ENCODE measurements at places on chromosomes 13 and 19.

DNA sequence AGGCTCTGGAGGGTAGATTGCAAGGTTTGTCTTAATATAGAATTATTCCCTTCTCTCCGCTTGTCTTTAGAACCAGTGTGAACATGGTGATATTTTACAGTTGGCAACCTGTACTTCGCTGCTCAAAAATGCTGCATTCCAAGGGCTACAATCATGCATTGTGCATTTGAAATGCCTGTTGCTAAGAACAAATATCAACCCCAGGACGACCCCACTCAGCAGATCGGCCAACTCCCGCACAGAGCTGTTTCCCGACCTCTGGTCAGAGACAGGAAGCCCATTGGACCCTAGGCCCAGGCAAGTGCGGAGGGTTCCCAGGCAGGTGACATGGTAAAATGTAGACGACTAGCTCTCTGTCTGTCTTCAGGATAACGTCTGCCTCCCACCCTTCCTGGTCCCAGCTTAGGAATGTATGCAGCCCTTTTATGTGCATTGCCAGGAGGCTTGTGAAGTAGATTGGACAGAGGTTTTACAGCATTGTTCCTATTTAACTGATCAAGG is 263.5 kb downstream of the FOXO1 start:
- DNase-seq: no peak

DNA sequence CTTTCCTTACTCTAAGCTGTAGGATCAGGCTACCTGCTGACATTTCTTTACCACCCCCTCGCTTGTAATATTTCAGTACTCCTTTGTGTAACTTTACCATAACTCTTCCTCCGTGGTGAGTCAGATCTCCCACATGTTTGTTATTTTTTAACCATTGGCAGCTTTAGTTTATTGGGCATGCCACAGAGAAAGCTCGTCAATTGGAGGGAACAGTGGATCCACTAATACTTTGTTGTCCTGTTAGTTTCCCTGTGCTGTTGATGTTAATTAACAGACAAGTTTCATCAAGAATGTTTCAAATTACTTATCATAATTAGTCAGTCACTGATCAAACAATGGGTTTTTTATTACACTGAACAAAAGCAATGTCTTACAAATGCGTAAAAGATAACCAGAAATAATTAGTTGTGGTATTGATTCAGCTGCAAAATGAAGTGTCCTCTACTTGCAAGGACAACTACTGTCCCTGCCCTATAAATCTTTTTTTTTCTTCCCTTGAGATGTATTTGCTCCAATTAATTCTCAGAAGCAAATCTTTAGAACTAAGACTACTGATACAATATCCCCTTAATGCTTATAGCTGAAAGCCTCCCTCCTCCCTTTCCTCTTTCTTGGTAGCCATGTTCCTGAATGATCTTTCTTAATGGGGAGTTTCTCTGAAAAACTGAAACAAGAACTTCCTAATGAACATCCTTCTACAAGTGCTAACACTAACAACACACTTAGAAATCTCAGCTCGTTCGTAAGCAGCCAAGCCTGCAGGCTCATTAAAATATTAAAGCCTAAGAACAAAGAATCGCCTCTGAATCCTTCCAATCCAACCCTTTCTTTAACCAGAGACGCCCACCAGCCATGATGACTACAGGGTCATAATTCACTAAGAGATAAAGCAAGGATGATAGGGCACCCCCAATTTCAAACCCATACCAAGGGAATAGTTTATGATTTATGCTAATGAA is 22.2 kb downstream of the EFNB2 start:
- DNase-seq: no peak

DNA sequence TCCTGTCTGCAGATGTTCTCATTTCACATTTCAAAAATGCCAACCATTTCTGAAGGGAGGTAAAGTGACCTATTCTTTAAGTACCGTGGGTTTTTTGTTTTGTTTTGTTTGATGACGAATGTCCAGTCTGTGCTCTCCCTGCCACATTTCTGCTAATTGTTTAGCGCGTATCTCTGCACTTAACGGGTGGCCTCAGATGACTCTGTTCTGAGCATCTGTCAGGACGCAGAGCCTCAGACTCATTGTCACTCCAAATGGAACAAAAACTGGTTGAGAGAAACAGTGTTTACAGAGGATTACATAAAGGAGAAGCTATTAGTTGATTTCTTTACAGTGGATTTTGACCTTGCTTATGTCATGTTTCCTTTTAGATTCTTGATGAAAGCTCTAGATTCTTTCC is 23.7 kb downstream of the TPP2 start:
- no peak for DNase-seq

DNA sequence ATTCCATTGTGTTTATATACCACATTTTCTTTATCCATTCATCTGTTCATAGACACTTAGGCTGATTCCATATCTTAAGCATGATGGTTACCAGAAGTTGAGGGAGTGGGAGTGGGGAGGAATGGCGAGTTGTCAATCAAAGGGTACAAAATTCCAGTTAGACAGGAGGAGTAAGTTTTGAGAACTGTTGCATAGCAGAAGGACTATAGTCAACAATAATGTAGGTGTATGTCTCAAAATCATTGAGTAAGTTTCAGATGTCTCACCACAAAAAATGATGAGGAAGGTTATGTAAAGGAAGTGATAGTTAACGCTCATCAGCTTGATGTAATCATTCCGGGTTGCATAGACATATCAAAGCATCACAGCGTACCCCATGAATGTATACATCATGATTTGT is 4.6 kb upstream of the UBL3 start:
- no peak for DNase-seq

GRCh38 chr19:55350620-55351315 is 3.8 kb downstream of the COX6B2 start:
- no peak for DNase-seq

GRCh38 chr19:48330012-48330681 is 4.8 kb downstream of the EMP3 start:
- DNase-seq: peak; percentile 81

GRCh38 chr19:28504139-28504538 is 708.8 kb downstream of the UQCRFS1 start:
- DNase-seq: no peak

- DNase-seq: no peak
Measured at GRCh38 chr13:22090106-22090505, 419.2 kb downstream of the FGF9 start.

GRCh38 chr19:18730885-18731513 is 47.5 kb downstream of the CRTC1 start:
- DNase-seq: no peak

GRCh38 chr19:28509079-28509895 is 703.7 kb downstream of the UQCRFS1 start:
- DNase-seq: no peak

DNA sequence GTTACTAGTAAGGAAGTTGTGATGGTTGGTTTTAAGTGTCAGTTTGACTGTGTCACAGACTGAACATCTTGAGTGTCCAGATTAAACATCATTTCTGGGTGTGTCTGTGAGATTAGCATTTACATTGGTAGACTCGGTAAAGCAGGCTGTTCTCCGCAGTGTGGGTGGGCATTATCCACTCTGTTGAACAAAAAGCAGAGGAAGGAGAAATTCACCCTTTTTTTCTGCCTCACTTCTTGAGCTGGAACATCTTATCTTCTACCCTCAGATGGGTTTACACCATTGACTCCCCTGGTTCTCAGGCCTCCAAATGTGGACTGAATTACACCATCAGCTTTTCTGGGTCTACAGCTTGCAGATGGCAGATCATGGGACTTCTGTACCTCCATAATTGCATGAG is 63.7 kb upstream of the ZDHHC20 start:
- no peak for DNase-seq

- DNase-seq: no peak
Measured at GRCh38 chr19:277581-278165, 13.5 kb downstream of the PLPP2 start.

- DNase-seq: no peak
Measured at GRCh38 chr19:17646441-17646840, 41.7 kb downstream of the UNC13A start.

GRCh38 chr13:95220611-95221010 is 80.6 kb downstream of the ABCC4 start:
- no peak for DNase-seq

GRCh38 chr13:72253754-72254153 is 386.8 kb upstream of the DACH1 start:
- no peak for DNase-seq

- DNase-seq: no peak
Measured at GRCh38 chr19:16041991-16042386, 34.3 kb upstream of the TPM4 start.

DNA sequence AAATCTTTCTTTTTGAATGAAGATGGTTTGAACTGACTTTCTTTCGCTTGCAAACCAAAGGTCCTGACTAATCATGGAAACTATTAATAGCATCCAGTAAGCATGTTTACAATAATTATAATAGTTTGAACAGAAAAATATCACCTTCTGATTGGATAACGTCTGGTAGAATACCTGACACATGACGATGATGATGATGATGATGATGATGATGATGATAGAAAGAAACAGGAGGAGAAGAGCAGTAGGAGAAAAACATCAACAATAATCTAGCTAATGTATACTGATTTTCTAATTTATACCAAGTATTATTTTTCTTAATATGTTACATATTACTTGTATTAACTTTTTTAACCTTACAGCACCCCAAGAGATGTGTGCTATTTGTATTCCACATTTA is 157.5 kb upstream of the SPRY2 start:
- DNase-seq: no peak

DNA sequence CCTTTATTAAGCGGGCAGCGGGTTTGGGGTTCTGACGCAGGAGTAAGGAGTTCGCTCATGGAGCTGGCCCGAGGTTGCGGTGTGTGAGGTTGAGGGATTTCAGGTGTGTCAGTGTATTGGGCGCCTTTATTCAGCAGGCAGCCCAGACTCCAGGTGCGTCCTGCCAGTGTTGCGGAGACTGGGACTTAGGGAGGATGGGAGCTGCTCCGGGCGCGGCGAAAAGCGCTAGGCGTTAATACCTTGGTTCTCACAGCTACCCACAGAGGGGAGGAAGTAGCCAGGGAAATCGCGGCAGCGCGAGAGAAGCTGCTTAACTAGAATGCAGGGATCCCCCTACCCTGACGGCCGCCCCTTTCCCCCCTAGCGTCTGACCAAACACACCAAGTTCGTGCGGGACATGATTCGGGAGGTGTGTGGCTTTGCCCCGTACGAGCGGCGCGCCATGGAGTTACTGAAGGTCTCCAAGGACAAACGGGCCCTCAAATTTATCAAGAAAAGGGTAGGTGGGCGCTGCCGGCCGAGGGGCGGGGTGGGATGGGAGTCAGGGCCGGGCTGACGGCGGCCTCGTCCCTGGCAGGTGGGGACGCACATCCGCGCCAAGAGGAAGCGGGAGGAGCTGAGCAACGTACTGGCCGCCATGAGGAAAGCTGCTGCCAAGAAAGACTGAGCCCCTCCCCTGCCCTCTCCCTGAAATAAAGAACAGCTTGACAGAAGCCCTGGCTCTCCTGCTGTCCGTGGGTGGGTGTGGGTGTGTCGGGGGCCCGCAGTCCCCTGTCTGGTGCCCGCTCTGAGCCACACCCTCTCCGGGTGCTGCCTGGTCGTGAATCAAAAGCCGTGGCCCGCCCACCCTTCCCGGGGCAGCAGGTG is 1.1 kb downstream of the RPL36 start:
- DNase-seq: peak; percentile 67

DNA sequence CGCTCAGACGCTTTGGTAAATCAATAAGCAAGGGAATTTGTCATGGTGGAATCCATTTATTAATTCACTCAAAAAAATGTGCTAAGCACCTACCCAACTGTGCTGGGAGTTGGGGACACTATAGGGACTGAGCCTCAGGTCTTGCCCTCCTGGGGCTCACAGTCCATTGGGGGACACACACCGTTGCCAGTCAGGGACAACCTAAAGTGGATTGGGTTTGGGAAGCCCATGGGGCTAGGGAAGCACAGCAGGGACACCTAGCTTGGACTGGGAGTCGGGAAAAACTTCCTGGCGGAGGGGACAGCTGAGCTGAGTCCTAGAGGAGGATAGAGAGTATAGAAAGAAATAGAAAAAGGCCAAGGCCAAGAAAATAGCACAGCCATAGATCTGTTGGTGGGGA is 8.5 kb downstream of the FOSB start:
- DNase-seq: no peak

- DNase-seq: peak; percentile 68
Measured at GRCh38 chr13:20475927-20476691, 49.5 kb downstream of the CRYL1 start.

- DNase-seq: no peak
Measured at GRCh38 chr19:44684892-44685863, 13.8 kb upstream of the CEACAM16 start.

- DNase-seq: no peak
Measured at GRCh38 chr13:21625366-21625765, 21.4 kb upstream of the MICU2 start.

- DNase-seq: peak; percentile 91
Measured at GRCh38 chr13:30408319-30409101, 13.8 kb upstream of the UBE2L5 start.

DNA sequence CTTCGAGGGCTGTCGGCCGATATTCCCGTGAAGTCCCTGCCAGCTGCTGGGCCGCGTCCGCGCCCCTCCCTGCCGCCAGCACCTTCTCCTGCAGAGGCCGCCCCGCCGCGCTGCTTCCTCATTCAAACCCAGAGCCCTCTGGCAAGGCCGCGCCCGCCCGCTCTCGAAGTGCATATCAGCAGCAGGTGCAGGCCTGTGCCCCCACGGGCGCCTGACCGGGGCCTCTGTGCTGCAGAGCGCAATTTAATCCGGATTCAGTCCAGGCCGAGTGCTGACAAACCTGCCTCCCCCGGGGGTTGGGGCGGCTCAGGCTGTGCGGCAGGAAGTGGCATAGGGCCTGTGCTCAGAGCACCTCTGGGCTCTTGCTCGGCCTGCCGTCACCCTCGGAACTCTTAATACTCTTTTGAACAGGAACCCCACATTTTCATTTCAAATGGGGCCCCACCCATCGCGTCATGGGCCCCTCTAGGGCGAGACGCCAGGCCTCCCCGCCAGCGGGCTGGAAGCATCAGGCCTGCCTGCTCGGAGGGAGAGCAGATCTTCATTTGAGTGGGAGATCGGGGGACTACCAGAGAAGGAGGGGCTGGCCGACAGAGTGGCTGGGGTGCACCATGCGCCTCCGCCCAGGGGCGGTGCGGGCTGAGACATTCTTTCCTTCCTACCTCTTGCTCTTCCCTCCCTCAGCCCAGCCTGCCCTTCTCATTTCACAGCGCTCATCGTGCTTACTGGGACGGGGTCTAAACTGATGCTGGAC is 125.7 kb downstream of the TNFRSF19 start:
- peak; percentile 45 for DNase-seq

DNA sequence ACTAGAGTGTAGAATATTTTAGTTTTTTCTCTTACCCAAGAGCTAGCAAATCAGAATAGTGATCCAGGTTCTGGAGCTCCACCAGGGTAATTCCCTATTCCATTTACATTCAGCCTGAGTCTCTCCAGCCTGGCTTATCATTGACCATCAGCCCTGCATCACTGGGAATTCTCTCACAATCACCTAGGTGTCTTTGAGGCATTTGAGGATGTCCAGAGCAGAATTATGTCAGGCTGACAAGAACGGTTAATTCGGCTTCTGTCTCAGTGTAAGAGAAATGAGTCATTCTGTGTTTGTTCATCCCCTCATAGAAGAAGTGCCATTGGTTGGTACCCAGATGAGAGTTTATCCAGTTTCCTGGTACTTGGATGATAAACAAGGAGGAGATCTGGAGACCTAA is 180.5 kb downstream of the ZNF737 start:
- DNase-seq: no peak

Data from stimulated activated CD4-positive, alpha-beta T cell treated with anti-CD3 and anti-CD28 coated beads, Interleukin-4, amount 100 ng/mL, for 4 hours (primary cell).